ENCODE measurements at places on chromosomes 7 and 10. TPM values are rescaled to one million over a fixed set of nuclear protein-coding genes. Genes with fewer than 3 reads are reported as not detected.

The ITPRID1 gene
- total RNA-seq: 0.49 TPM

The OR2A7 gene
- total RNA-seq: 1.1 TPM

The CSTF2T gene
- 29.3 TPM for total RNA-seq

The FKBP14 gene
- 10.7 TPM for total RNA-seq

The MCM10 gene
- total RNA-seq: not detected

The TAS2R5 gene
- total RNA-seq: 0.47 TPM
